ENCODE measurements at places on chromosomes 13 and 19. TPM values are rescaled to one million over a fixed set of nuclear protein-coding genes. Genes with fewer than 3 reads are reported as not detected.

Gene KRTDAP
- not detected for total RNA-seq

DNA sequence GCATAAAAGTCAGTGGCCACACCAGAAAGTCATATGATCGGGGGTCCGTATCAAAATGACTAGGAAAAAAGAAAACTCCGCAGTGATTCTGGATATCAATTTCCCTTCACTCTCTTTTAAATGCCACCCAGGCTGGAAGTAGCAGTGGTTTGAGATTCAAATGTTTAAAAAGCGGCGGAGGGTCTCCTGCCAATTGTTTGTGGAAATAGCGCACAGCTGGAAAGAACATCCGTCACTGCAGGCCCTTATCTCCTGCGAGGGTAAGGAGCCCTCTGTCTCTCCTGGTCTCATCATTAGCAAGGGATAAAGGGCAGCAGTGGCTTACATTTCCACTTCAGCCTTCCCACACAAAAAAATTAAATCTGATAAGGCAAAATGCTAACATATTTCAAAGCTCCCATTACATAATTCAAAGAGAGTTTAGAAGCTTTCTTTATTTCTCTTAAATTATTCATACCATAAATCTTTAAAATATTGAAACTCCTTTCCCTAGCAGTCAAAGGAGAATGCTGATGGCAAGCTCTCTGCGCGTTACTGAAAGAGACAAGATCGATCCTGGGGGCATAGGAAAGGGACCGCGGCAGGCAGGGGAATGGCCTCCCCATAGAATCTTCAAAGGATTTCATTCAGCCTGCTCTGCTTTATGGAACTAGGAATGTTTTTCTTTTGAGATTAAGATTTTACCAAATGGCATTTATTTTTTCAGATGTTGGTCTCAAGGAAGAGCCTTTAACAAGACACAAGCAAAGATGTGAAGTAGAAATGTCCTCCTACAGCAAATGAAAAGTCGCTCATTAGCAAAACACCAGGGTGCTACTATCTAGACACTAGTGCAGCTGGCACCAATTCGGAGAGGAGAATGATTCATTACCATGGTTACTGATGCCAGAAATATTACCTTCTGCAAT lies 35.0 kb downstream of the AMER2 start:
- no peak for DNase-seq

GRCh38 chr19:14603990-14604387 lies 21.1 kb downstream of the CLEC17A start:
- no peak for DNase-seq

Gene TLE6
- total RNA-seq, result 1.3 TPM

Gene KCNRG
- total RNA-seq, result not detected

GRCh38 chr13:113848431-113849260 lies 15.2 kb downstream of the GAS6 start:
- no peak for DNase-seq

DNA sequence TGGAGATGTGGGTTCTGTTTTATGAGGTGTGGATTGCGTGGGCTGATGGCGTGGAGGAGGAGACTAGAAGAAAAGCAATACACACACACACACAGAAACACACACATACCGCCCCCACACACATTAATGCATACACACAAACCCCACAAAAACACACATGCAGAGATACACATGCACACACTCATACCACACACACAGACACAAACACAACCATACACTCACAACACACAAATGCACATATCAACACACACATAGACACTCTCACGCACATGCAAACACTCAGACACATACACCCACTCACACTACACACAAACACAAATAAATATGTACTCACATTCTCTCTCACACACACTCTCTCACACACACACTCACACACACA lies 75.7 kb upstream of the UBL3 start:
- DNase-seq, result no peak

GRCh38 chr13:78680115-78680561 lies 21.2 kb upstream of the OBI1 start:
- DNase-seq, result no peak

DNA sequence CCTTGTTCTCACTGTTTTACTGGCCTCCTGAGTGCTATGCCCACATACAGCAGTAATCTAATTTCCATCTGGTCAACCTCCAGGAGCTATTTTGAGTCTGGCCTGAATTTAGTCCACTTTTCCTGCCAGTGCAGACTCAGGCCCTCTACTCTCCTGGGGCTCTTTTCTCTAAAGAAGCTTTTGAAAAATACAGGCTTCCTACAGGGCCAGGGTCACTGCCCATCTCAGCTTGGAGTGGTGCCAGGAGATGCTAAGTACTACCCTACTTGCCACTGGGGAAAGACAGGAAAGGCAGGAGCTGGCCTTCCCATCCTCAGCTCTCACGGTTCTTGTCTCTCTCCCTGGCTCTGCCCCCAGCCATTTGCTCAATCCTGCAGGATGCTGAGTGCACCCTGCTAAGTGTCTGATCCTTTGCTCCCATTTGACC lies 101.7 kb upstream of the SERP2 start:
- DNase-seq, result no peak

Gene GIPR
- total RNA-seq, result 4.7 TPM

DNA sequence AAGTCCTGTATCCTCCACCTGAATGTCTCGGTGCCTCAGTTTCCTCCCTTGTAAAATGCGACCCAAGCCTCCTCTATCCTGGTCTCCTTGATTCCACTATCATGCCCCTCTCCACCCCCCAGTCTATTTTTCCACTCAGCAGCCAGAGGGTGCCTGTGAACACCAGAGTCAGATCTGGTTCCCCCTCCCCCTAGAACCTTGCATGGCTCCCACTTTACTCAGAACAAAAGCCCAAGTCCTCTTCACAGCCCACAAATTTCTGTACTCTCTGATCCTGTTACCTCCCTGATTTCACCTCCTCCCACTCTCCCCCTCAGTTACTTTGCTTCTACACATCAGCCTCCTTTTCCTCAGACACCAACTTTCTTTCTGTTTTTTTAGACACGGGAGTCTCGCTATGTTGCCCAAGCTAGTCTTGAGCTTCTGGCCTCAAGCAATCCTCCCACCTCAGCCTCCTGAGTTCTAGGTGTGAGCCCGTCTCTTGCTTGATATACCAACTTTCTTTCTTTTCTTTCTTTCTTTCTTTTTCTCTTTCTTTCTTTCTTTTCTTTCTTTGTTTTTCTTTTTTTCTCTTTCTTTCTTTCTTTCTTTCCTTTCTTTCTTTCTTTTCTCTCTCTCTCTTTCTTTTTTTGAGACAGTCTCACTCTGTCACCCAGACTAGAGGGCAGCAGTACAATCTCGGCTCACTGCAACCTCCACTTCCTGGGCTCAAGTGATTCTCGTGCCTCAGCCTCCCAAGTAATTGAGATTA lies 869 bp downstream of the DAND5 start:
- DNase-seq, result no peak

All from left ventricle myocardium inferior (tissue), 1 donor.